Activated T-helper 1 cell treated with Interleukin-2 at 50 U/mL for 16 hours (primary cell): ENCODE measurements at places on chromosomes 11 and 22.
A peak's percentile ranks its signal among the peaks of the same experiment; 100 is the strongest.

- no peak for DNase-seq
Measured at GRCh38 chr22:20186871-20187546, 36.2 kb upstream of the CCDC188 start.

- DNase-seq: no peak
Measured at GRCh38 chr11:120185706-120186455, 25.0 kb upstream of the OAF start.

DNA sequence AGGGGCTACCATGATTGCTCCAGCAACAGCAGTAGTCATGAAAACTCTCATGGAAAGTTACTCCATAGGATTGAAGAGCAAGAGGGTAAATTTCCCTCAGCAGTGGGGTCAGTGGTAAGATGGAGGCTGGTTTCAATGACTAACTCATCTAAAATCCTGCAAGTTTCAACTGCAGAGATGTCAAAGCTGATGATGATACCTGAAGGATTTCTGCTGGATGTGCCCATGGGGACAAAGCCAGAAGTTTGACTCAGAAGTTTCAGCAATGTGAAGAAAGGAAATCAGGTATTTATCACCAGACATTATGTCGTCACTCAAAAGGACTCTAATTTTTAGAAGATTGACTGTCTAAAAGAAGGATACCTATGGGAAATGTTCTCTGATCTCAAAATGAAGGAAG lies 29.1 kb downstream of the RAB38 start:
- no peak for DNase-seq

DNA sequence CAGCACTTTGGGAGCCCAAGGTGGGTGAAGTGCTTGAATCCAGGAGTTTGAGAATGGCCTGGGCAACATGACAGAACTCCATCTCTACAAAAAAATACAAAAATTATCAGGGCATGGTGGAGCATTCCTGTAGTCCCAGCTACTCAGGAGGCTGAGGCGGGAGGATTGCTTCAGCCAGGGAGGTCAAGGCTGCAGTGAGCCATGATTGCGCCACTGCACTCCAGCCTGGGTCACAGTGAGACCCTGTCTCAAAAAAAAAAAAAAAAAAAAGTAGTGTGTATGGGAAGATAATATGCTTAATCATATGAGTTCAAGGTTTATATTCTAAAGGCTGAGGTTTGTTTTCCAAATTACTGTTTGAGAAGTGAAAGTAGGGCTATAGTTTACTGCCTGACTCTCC lies 10.7 kb downstream of the LDHAL6A start:
- no peak for DNase-seq

- no peak for DNase-seq
Measured at GRCh38 chr22:25053153-25053805, 100.8 kb downstream of the KIAA1671 start.

GRCh38 chr11:114040706-114041211 lies 18.8 kb upstream of the ZBTB16 start:
- no peak for DNase-seq

- peak; percentile 72 for DNase-seq
Measured at GRCh38 chr22:46791201-46791731, 28.8 kb downstream of the TBC1D22A start.

DNA sequence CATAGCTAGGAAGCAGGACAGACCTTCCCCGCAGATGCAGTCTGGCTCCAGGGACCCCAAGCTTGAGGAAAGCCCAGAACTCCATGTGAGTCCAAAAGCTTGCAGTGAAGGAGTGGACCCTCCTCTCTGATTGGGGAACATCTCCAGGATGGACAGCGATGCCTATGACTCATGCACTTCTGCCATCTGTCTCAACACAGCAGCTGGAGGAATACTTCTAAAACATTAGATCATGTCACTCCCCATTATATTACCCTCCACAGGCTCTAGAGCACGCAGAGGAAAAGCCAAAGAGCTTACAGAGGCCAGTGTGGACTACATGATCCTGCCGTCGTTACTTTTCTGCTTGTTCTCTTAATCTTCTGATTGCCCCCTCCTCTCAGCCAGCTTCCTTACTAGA lies 605.7 kb downstream of the INSC start:
- no peak for DNase-seq

- peak; percentile 28 for DNase-seq
Measured at GRCh38 chr11:118607401-118608359, at the start of gene PHLDB1. TSS of gene PHLDB1 (plus strand) at chr11:118607615. CDS start at chr11:118613837, 6,222 bp downstream.

DNA sequence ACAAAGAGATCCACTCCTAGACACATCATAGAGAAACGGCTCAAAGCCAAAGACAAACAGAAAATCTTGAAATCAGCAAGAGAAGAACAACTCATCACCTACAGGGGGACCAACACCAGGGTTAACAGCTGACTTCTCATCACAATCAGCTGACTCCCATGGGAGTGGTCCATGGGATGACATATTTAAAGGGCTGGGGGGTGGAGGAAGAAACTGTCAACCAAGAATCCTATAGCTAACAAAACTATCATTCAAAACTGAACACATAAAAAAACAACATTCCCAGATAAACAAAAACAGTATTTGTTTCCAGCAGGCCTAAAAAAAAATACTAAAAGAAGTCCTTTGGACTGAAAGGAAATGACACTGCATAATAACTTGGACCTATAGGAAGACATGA lies 86.7 kb downstream of the APOL5 start:
- no peak for DNase-seq

GRCh38 chr11:75773595-75774353 lies 5.2 kb downstream of the DGAT2 start:
- DNase-seq: no peak

DNA sequence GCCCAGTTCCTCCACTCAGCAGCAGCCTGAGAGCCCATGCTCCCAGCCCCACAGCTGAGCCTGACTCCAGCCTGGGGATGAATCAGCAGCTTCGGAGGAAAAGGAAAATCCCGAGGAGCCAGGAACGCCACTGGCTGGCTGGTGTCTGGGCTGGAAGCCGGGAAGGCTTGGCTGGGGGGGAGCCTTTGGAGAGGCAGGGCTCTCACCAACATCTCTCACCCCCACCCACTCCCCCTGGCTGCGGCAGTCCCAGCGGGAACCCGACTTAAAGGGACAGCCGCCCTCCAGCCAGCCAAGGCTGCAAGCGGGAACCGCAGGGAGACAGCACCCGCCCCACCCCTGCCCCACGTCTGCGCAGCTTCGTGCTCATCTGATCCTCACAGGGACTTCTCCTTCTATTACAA lies 28.4 kb downstream of the KIAA0930 start:
- no peak for DNase-seq

DNA sequence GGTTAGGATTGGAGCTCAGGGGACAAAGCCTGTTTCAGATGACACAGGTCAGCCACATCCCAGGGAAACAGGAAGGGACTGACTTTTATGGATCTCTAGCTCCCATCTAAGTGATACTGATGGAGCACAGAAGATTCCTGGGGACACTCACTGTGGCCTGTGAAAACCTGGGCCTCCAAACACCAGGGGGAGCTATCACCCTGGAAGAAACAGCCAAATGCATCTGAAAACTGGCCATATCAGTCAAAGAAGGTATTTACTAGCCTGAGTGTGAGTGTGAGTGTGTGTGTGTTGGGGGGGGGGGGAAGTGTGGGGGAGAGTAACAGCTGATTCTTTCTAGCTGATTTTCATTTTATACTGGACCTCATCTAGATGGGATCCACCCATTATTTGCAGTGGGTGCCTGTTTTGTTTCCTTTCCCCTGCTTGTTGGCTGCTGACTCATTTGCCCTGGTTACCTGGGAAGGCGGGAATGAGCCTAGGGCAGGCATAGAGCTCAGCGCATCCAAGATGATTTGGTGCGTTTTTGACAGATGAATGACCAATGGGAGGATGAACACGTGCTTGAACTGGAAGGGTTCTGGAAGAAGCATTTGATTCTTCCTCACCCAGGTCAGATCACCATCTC lies 284.0 kb downstream of the KIRREL3 start:
- no peak for DNase-seq

DNA sequence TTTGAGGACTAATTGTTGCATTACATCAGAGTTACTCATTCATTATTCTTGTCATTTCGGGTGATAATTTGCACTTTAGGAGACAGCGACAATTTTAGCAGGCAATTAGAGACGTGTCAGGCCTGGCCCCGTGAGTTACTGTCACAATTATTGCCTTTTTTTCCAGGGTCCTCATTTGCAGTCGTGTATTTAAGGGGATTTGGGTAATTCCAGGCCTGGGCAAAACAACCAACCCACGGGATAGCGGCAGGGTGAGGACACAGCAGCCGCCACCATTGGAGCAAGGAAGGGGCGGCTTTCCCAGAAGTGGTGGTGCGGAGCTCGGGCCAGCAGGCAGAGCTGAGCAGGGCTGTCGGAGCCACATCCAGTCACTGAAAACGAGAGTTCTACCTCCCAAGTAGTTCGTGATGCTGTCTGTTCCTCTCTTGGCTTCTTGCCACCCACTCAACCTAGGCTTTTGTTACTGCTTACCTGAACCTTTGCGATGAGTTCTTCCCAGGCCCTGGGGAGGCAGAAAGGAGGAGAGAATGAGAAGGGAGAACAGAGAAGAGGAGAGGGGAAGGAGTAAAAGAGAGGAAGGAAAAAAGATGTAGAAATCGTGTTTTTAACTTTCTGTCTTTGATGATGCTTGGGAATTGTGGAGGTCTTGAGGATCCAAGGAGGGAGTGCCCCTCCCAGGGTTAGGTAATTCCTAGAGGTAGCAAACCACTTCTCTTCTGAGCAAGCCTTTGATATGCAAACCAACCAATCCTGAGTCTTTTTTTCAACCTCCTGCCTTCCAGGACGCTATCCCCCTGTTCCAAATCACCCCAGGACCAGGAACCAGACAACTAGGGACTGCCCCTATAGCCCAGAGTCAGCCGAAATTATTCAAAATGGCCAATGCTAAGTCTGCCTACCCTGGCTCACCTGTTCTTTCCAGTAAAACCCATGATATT lies 236.1 kb downstream of the MIAT start:
- DNase-seq: no peak

DNA sequence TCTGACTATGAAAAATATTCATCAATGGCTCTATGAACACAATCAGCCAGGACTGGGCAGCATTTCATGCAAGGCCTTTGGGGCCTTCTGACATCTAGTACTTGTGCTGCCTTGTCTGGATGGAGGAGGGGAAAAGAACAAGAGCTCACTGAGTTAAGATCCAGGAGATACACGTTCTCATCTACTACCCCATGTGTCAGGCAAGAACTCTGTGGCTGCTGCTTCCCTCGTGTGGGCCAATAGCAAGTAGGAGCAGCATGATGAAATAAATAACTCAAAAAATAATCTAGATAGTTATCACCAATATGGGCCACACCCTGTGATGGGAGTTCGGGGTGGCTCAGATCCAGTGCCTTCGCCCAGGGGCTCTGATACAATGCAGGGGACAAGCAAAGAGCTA lies 7.3 kb downstream of the KCNE3 start:
- DNase-seq: no peak

- DNase-seq: no peak
Measured at GRCh38 chr11:27081056-27081455, 40.4 kb downstream of the BBOX1 start.

DNA sequence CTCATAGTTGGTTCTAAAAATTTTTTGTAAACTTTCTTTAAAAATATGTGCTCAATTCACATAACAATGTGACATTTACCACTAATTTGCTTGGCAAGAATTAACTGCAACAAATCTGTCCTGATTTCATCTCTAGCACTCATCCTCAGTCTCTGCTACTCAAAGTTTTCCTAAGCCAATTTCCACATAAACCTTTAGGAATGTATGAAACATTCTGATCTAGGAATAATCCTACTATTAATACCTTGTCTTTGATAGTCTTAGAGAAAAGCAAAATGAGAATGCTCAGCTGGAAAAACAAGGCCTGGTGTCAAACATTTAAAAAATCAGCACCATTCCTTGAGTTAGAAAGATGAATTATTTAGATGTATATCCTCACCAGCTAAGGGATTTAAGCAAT lies 114.3 kb downstream of the CD44 start:
- DNase-seq: no peak

- no peak for DNase-seq
Measured at GRCh38 chr11:65560555-65561418, 2.6 kb upstream of the LTBP3 start.

GRCh38 chr11:8652140-8652539 lies 30.3 kb downstream of the TRIM66 start:
- DNase-seq: no peak

DNA sequence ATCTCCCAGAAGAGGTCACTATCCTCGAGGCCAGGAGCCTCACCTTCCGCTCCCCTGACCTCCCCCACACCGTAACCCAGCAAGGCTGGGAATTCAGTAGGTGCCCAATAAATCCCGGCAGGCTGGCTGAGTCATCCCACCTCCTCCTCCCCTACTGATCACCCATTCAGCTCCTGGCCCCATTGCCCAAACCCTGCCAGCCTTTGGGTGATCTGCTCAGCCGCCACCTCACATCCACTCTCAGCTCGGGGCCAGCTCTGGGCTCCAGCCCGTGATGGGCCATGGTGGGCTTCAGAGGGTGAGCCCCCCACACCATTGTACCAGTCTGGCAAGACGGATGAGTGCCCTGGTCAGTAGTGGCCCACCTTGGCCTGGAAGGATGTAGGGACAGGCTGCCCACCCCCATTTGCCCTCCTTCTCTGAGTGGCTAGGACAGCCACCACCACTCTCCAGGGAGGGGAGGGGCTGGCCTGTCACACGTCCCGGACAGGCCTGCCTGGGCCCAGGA lies 8.2 kb downstream of the TRPM5 start:
- no peak for DNase-seq

GRCh38 chr22:50714150-50714549 lies 23.9 kb upstream of the ACR start:
- DNase-seq: no peak

DNA sequence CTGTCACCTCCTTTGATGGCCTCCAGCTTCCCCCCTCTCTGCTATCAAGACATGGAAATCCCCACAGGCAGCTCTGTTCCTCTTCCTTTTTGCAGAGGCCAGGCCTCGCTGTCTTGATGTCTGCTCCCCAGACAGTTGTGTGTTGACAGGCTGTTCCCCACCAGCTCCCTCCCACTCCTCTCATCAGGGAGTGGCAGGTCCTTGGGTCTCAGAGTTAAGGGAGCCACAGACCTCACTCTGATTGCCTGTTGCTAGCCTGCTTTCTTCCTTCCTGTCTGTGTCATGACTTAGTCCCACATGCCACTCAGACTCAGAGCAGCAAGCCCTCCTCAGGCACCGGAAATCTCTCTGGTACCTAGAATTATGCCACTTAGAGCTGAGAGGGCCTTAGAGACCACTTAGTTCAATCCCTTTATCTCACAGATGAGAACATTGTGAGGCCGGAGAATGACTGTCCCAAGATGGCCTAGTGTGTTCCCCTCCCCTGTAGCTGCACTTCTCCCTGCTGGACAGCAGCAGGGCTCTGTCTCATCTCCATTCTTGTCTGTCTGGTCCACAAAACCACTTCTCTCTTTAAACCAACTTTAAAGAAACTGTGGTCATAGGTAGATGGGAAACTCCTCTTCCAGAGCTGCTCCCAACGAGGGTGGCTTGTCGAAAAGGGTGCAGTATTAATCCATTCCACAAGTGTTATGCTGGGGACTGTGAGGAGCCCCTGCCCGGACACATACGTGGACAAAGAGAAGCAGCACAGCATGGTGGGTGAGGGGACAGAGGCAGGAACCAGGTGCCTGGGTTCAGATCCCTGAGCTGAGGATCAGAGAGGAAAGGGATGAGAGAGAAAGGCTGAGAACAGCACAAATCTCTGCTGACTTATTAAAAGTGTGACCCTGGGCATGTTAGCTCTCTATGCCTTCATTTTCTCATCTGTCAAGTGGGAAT lies 4.2 kb downstream of the AMPD3 start:
- peak; percentile 36 for DNase-seq
